ENCODE measurements at places on chromosomes 7 and 10.

- no peak for DNase-seq
Observed at GRCh38 chr7:123652406-123652805, 3.3 kb upstream of the LMOD2 start.

DNA sequence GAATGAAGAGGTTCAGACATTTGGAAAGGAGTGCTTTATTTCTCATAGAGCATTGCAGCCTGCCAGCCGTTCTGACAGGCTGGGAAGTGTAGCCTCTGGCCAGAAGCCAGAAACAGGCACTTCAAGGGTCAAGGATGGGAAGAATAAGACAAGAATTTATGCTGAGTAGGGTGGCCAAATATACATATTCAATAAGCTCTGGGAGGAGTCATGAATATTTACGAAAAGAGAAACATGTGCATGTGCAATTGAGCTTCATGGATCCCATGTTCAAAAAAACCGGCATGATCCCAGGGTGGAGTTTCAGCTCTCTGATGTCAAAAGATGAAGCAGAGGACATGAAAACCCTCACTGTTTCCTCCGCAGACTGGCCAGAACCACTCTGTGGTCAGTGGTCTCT is 32.9 kb downstream of the TLX1 start:
- no peak for DNase-seq

DNA sequence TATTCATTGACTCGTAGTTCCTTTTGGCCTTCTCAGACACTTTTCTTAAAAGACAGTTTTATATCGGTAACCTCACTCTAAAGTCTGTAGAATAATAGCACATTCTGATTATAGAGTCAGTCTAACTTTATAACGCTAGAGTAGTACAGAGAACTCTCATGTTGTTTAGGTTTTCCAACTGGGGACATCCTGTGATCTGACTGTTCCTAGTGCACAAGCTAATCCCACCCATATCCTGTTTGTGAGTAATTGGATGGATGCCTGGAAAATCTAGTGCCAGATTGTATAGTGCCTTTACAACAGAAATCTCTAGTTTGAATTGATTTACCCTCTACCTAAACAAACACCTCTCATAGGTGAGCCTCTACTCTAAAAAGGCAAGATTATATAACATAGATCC is 107.4 kb downstream of the ZEB1 start:
- no peak for DNase-seq

GRCh38 chr10:80462981-80463741 is 9.1 kb downstream of the TSPAN14 start:
- peak; percentile 27 for DNase-seq

GRCh38 chr10:59865101-59865500 is 41.3 kb downstream of the CCDC6 start:
- no peak for DNase-seq

- DNase-seq = peak; percentile 84
Observed at GRCh38 chr7:4797858-4798705, 22.7 kb downstream of the AP5Z1 start.

DNA sequence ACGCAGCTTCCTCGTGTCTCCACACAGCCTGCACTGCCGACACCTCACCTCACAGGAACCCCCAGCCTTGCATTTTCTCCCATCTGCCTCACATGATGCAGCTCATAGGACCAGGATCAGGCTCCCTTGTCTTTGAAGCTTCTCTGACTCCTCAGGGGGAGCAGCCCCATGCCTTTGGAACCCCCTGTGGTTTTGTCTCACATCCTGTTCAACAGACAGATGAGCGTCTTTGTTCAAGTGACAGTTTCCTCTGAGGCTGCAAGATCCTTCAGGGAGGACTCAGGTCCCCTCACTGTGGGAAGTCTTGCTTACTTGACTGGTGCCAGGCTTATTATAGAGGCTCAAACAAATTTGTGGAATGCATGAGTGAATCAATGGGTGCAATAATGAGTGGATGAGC is 667.1 kb downstream of the INHBA start:
- no peak for DNase-seq
